Right lung (tissue), 10 donors: ENCODE measurements at places on chromosomes 2 and 18. TPM values are rescaled to one million over a fixed set of nuclear protein-coding genes. Genes with fewer than 3 reads are reported as not detected.

- DNase-seq: peak; percentile 2
Observed at GRCh38 chr2:19812166-19812565, 89.6 kb downstream of the TTC32 start.

DNA sequence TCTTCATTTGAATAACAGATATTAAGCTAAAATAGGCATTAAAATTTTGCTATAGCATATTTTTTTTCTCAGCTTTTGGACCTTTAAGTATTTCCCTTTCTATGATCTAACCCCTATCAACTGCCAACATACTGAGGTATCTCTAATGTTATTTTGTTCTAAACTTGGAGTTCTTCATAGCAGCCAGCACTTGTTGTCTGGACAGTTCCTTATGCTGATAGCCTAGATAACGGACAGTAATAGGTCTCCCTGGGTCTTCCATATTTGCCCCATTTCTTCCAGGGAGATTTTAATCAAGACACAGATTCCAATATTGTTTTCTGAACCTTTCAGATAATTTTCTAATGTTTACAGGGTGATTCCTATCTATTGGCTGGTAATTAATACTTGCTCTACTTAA, 475.8 kb upstream of the MAP2 start:
- no peak for DNase-seq

- DNase-seq: no peak
Observed at GRCh38 chr2:38263293-38263692, 113.8 kb downstream of the ATL2 start.

GRCh38 chr18:22467760-22468553, 50.2 kb upstream of the CTAGE1 start:
- DNase-seq: no peak

DNA sequence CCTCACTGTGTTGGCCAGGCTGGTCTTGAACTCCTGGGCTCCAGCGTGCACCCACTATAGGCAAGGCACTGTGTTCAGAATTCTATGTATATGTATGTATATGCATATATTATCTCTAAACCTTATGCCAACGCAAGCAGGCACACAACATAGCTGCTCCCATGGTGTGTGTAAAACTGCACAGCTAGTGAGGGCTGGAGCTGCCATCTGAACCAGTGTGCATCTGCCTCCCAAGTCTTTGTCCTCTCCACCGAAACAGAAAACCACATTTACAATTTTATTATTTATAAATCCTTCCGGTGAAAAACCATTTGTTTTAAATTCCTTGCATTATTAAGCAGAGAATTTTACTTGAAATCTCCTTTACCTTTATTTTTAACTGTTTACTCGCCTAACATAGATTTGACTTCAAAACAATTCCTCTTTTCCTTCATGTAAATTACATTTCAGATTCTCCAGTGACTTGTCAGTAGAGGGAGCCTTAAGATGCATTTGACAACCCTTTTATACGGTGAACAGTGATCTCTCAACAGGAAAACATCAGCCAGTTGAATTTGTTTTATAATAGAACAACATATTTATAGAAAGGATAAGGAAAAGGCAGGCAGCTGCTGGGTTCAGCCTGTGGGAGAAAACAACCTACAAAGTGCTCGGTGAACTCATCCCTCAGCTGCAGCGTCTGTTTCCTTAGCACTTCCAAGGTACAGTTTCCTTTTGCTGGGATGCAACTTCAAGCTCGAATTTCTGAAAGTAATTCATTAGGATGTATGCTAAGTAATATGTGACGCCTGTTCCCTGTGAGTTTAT, 101.2 kb downstream of the MYT1L start:
- no peak for DNase-seq

DNA sequence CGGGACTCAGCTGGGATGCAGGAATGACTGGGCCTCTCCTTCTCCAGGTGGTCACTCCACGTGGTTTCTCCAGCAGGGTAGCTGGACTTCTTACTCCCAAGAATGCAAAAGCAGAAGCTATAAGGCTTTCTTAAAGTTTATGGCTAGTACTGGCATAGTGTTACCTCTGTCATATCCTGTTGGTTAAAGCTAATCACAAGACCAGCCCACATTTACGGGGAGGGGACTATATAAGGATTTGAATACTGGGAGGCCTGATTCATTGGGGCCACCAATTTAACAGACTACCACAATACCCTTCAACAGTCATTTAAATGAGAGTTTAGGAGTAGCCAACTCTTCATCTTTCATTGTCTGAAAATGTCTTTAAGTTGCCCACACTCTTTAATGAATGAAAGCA, 94.4 kb upstream of the TSPYL6 start:
- DNase-seq: no peak

DNA sequence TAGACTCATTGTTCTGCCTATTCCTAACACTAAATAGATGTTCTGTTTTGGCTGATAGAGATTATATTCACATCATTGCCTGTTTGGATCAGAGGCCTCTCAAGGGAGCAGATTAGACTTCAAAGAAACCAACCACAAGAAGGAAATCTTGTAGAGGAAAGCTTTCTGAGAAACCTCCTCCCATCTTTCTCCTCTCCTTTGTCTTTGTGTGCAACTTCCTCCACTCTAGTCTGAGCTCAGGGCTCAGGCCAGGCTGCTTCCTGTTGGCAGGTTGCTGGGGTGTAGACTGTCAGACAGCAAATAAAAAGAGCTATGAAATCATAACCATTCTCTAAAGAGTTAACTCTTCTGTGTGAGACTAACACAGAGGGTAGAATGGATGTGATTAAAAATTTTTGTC, 113.0 kb downstream of the TGFA start:
- DNase-seq: no peak

RAPH1 gene
- 22.1 TPM for polyA plus RNA-seq

STAM2 gene
- polyA plus RNA-seq: 48.9 TPM

RBM43 gene
- polyA plus RNA-seq: 26.0 TPM
